ENCODE measurements at places on chromosomes 7 and 10.

GRCh38 chr10:30898964-30899363 is 132.7 kb downstream of the ZNF438 start:
- no peak for DNase-seq

- no peak for DNase-seq
Measured at GRCh38 chr7:81256991-81257390, 338.1 kb upstream of the SEMA3C start.

GRCh38 chr7:10855583-10855982 is 118.1 kb upstream of the PHF14 start:
- DNase-seq: no peak

DNA sequence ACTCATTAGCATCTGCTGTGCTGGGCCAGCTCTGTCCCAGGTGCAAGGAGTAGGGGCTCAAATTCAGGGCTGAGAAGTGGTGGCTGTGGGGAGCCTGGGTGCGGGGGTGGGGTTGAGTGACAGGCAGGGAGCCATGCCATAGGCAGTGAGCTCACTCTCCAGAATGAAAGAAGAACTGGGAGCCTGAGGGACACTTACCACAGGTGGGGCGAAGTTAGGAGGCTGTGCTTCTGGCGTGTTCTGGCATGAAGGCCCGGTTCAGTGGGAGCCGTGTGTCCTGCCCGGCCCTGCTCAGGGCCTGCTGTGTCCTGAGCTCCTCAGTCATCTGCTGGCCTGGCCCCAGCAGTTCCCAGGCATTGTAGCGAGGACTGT is 62.5 kb downstream of the MKI67 start:
- no peak for DNase-seq

DNA sequence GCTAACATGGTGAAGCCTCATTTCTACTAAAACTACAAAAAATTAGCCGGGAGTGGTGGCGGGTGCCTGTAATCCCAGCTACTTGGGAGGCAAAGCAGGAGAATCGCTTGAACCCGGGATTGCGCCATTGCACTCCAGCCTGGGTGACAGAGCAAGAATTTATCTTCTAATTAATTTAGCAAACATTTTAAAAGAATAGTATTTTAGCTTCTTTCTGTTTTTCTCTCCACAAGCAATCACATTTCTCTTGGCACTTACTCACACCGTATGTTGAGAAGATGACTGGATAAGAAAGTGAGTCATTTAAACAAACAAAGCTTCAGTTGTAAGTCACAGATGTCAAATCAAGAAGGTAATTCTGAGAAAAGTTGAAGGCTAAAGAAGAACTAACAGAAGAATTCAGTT is 264.0 kb downstream of the ARL4A start:
- DNase-seq: no peak

DNA sequence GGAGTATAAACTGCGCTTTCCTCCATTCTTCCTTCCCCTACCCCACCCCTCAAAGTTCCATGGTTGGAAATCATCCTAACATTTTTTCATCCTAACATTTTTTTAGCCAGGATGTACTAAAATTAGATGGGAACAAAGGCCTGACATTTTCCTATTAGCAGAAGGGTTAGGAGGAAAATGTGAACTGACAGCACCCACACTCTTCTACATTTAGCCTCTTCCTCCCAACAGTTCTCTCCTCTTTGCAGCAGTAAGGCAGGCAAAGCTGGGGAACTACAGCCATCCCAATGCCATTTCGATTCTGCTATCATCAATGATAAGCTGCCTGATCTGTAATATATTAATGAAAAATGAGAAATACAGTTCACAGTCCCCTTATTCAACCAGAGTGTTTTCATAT is 11.4 kb upstream of the FAM53B start:
- no peak for DNase-seq

DNA sequence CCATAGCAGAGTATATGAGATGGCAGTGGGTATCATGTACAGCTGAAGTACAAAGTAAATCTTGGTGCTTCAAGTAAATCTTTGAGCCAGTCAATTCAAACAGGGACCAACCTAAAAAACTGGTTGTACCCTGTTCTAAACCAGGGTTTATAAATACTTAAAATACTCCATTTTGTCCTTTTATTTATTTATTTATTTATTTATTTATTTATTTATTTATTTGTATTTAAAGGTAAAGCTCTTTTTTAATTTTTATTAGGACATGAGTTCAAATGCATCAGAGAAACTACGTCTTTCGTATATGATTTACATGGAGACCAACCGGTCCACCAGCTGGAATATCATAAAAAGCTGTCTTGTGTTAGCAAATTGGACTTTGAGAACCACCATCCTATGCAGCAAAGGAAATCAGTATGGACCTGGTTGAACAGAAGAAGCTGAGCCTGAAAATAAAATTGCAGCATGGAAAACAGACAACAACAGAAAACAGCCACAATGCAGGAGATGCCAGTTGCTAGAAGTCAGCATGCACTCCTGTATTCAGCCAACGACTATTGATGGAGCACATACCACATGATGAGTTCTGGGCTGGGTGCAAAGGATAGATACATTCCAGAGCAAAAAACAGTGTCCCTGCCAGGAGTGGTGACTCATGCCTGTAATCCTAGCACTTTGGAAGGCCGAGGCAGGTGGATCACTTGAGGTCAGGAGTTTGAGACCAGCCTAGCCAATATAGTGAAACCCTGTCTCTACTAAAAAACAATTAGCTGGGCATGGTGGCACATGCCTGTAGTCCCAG is 60.0 kb downstream of the PLXNA4 start:
- DNase-seq: no peak

DNA sequence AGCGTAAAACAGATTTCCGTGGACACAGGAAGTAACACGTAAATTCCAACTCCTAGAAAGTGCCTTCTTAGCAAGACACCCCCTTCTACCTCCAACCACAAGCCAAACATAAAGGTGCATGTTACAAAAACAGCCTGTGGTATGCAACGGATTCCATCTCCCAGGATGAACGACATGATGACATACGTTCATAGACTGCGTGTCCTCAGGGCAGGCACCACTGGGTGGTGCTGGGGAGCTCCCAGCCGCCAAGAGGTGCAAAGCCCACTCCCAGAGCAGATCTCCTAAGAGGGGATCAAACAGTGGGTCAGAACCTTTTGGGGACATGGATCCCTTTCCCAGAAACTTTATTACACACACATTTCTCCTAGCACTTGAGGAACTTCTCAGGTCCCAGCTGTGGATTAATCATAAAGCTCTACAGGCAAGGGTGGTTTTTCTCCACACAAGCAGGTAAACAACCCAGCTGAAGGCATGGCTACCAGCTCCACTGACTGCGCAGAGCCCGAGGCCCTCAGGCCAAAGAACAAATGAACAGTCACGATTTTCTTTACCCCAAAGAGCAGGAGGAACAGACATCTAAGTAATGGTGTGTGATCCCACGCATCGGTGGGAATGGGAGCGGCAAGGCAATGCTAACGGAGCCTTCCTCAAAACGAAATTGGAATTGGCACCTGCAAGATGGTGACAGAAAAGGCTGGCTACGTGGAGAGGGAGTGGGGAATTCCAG is 13.8 kb downstream of the PSAP start:
- no peak for DNase-seq

DNA sequence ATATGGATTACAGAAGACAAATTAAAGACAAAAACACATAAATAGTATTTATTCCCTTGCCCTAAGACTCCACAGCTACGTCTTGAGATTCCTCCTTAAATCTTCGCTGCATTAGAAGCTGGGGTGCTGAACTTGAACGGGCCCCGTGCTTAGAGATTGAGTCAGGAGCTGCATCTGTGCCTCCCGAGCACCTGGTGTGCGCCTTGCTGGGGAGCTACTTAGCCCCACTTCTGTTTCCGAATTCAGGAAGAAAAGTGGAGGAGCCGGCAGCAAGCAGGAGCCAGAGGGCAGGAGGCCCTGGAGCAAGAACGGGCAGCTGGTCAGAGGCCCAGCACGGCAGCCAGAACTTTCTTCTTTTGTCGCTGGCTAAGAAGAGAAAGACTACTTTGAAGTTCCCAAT is 30.4 kb upstream of the RNF32 start:
- no peak for DNase-seq

DNA sequence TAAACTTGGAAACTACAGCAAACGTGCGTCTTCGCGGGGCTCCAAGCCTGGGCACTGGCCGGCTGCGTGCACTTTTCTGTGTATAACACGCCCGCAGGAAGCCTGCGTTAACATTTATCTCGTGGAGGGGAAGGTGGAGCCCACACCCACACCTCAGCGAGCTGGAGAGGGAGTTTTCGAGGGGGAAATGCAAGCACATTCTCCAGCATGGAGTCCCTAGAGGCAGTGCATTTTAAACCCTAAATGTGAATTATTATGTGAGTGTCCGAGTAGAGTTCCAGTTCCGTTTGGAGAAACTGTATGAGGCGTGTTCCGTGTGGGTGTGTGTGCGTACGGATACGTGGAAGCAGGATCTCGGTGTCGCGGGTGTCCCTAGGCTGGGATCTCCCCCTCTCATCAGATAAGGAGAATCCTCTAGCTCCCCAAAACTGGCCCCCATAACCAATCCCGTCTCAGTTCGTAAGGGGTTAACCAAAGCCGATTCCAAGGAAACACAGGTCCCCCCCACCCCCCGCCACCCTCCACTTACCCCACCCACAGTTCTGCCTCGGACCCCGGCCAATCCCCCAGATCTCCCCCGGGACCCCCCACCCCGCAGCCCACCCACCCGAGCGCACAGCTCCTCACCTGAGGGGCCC is 403 bp downstream of the CDK6 start:
- no peak for DNase-seq

- DNase-seq: no peak
Measured at GRCh38 chr10:47326306-47326926, 4.2 kb downstream of the GDF2 start.

DNA sequence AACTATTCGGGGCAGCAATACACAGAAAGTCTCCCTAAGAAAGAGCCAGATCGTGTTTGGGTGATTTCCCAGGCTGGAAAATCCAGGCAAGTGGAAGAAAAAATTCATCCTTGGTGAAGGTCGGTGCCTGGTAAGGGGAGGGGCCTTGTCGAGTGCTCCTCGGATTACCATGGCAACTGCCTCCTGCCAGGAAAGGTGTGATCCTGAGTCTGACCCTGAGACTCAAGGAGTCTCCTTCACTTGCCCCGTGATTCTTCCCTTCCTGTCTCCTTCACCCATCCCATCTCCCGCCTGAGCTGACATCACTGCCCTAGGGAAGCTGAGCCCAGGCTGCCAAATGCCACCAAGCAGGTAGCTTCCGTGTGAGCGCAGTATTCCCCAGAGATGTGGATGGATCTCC is 112.2 kb downstream of the MYL10 start:
- no peak for DNase-seq

DNA sequence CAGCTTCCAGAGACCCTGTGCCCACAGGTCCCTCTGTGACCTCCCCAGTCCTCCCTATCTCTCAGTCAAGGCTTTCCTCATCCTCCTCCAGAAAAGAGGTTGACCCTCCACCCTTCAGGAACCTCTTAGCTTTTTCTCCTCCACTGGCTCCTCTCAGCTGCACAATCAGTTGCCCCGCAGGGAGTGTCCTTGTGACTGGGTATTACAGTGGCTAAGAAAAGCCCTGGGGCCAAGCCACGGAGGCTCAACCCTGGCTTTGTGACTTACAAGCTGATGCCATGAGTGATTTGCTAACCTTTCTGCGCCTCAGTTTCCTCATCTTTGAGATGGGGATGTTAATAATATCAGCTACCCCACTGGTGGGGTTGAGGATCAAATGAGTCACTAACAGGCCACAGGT is 66.4 kb upstream of the ZMIZ1 start:
- no peak for DNase-seq

DNA sequence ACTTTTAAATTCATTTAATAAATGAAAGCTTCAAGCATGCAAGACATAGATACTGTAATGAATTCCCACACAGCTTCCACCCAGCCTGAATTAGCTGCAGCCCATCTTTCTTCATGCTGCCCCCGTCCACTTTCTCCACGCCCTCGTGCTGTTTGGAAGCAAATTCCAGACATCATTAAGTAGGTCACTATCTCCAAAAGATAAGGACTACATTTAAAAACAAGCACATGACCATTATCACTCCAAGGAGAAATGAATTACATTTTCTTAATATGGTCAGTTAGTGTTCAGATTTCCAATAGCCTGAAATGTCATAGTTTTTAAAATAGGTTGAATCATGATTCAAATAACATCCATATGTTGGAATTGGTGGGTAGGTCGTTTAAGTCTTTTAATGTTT is 24.3 kb downstream of the LMTK2 start:
- no peak for DNase-seq

GRCh38 chr7:1317646-1318045 is 85.0 kb downstream of the UNCX start:
- DNase-seq: no peak

- no peak for DNase-seq
Measured at GRCh38 chr7:92750447-92750839, 85.9 kb downstream of the CDK6 start.

GRCh38 chr10:126315494-126316177 is 72.6 kb downstream of the ADAM12 start:
- no peak for DNase-seq

- no peak for DNase-seq
Measured at GRCh38 chr7:12031638-12032037, 179.5 kb upstream of the TMEM106B start.

- DNase-seq: no peak
Measured at GRCh38 chr10:125120053-125120710, 40.2 kb downstream of the CTBP2 start.

DNA sequence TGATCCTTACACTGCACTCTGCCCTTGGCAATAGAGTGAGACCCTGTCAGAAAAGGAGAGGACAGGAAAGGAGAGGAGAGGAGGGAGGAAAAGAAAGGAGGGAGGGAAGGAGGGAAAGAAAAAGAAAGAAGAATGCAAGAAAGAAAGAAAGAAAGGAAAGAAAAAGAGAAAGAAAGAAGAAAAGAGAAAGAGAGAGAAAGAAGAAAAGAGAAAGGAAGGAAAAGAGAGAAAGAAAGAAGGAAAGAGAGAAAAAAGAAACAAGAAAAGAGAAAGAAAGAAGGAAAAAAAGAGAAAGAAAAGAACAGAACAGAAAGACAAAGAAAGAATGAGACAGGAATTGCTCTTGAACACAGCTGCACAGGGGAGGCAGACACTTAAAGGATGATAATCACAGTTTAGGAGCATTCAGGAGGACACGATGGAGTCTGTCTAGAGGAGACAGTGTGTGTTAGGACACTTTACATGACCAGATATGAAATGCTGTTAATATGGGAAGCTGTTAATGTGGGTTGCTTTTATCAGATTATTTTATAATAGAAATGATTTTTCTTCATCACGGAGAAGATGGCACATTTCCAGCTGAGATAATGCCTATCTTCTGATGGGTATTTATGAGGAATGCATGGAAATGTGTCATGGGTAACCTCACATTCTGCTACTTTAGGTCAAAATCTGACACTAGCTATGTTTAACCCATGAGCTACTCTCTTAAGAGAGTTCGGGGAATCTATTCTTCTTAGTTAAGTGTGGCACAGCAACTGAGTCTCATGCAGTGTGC is 160.5 kb downstream of the BAMBI start:
- no peak for DNase-seq

Measured in NCI-H1930 (cell line).